ENCODE measurements at places on chromosomes 7 and 10. TPM values are rescaled to one million over a fixed set of nuclear protein-coding genes. Genes with fewer than 3 reads are reported as not detected.

DNA sequence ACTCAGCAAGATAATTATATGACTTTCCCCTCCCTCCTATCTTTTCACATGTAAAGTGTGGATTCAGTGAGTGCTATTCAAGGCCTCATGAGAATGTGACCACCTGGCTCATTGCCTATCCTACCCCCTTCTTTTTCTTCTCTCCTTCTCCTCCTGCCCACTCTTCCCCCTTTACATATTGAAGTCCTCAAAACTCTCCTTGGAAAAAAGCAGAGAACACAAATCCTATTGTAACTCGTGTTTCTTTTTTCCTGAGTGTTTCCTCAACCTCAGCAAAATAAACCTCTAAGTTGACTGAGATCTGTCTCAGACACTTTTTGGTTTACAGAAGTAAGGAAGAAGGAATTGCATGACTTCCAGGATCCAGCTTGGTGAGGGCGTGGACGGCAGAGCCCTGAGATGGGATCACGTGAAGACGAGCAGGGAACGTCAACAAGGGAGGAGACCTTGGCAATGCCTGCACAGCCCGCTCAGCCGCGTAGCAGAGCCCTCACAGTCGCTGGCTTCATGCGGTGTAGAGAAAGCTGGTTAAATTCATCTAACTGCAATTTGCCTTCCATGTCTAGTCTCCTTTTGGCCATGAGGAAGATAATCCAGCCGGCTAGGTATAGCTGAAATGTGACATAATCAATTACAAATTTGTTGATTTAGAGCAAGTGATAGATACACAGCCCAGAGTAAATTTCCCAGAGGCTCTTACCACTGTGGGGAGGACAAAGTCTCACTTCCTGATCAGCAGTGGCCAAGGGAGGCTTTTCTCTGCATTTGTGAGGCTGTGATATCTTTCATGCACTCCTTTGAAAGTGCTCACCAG lies 75.7 kb downstream of the LYZL2 start:
- DNase-seq, result peak; percentile 75

DNA sequence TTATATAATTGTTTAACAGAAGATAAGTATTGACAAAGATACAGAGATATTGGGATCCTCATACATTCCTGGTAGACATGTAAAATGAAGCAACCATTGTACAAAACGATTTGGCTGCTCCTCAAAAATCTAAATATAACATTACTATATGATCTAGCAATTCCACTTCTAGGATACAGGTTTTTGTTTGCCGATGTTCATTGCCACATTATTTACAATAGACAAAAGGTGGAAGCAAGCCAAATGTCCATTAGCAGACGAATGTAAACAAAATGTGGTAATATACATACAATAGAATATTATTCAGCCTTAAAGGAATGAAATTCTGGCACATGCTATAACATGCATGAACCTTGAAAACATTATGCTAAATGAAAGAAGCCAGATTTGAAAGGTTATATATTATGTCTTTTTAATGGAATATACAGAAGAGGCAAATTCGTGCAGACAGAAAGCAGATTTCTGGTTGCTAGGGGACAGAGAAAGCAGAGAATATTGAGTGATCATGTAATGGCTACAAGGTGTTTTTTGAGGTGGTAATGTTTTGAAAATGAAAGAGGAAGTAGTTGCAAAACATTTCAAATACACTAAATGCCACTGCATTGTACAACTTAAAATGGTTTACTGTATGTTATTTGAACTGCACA lies 44.9 kb downstream of the POLR1F start:
- no peak for DNase-seq

- peak; percentile 41 for DNase-seq
These were observed at the start of gene ABCB1 for GRCh38 chr7:87600130-87601124. Gene ABCB1, minus strand, starts transcription at chr7:87600884. Its CDS starts 700 bp downstream, at chr7:87600184.

GRCh38 chr7:130878785-130879184 lies 144.8 kb upstream of the KLF14 start:
- DNase-seq, result no peak

DNA sequence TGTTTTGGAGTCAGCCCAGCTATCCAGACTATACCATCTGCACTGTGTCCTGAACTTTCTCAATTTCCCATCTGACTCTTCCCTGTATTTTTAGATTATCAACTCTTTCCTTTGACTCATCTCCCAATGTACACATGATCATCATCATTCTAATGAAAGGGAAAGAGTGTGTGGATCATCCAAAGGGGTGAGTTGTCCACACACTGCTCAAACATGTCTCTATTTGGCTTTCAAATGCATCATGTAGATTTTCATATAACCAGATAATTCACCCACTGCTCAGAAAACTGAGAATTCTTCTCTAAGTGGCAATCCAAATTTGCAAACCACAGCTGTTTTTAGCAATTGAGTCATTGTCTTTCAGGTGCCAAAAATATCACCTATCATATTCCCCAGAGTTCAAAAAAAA lies 190.2 kb upstream of the HPS1 start:
- DNase-seq, result no peak

The SORCS3 gene
- polyA plus RNA-seq, result not detected

The SLC39A12 gene
- polyA plus RNA-seq, result not detected

The KLLN gene
- 0.26 TPM for polyA plus RNA-seq

GRCh38 chr10:21531164-21531563 lies 2.9 kb upstream of the MLLT10 start:
- DNase-seq, result no peak

- no peak for DNase-seq
These were observed 171.2 kb downstream of the EBF3 start for GRCh38 chr10:129792864-129793263.

GRCh38 chr10:63468947-63469346 lies 3.2 kb upstream of the JMJD1C start:
- no peak for DNase-seq

The SMKR1 gene
- polyA plus RNA-seq, result 0.29 TPM

GRCh38 chr10:44564790-44565189 lies 179.9 kb upstream of the CXCL12 start:
- no peak for DNase-seq

DNA sequence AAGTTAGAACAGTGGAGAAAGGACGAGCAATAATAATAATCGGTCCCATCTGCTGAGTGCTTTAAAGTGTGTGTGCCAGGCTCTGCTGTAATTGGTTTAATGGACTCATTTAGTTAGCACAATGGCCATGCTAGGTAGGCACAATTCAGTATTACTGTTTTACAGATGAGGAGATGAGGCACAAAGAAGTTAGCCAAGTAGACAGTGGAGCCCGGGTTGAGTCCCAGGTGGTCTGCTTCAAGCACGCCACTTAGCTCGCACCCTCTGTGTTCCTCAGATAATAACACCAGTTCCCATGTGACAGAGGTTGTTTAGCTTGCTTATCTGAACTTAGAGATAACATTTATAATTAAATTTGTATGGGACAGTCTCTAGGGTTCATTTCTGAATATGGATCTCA lies 101.6 kb upstream of the GJD4 start:
- no peak for DNase-seq

- DNase-seq, result no peak
These were observed 89.7 kb upstream of the ZPBP start for GRCh38 chr7:50182759-50183158.

The EBF3 gene
- polyA plus RNA-seq, result 4.3 TPM

DNA sequence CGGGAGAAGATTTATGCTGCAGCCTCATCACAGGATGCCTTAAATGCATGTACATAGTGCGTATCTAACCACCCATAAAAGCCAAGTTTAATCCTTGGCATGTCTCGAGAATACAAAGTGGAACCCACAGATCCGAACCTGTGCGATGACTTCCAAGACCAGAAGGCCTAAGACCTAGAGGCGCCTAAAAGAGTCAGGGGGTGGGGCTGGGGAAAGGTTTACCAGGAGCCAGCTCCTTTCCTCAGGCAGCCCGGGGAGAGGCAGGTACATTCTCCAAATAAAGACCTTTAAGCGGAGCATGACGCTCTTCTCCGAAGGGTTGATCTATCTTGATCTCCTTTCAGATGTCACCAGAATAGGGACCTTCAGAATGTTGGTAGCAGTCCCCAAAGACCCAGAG lies 9.7 kb downstream of the SP8 start:
- no peak for DNase-seq

- peak; percentile 48 for DNase-seq
These were observed 40.3 kb upstream of the PSMG3 start for GRCh38 chr7:1610013-1610677.

DNA sequence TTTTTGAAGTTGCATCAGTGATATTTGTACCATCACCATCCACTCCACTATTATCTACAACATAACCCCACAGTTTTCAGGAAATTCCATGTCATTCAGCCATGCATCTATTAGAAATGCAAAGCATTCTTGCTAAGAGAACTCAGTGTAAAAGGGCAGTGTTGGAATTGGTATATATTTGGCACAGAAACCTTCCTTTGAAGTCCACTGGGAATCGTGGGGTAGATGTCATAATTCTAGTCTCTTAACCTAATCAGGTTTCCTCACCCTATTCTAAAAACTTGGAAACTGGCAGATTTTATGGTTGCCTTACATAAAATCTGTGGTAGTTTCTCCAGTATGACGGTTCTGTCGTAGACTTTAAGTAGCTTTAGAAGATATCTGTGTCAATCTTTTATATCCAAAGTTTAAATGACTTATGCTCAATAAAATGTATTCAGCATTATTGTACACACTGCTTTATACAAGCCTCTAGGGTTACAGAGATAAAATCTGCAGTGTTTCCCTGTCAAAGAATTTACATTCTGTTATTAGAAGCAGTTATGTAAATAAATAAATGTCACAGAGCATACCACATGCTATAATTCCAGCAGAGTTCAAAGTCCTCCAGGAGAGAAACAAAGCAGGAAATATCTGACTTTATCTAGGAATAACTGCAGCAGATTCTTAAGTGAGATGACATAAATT lies 704.4 kb upstream of the CELF2 start:
- DNase-seq, result no peak

The KIF5B gene
- 65.6 TPM for polyA plus RNA-seq

- no peak for DNase-seq
These were observed 20.8 kb downstream of the GHRHR start for GRCh38 chr7:30984359-30985107.

DNA sequence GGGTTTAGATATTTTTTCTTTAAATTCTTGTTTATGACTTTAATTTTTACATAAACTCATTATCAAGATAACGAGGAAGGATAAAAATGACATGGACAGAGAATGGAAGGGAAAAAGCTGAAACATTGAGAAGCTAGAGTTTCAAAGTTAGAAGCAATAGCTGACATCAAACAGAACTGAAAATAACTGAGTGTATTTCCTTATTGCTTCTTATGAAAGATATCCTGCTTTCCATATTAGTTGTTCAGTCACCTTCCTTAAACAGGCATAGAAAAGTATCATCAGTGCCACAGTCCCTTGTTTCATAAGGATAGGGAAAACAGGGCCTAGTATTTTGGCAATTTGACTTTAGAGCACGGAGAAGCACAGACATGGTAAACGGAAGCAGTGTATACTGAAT lies 460.5 kb upstream of the GHITM start:
- DNase-seq, result no peak

The PLA2G12B gene
- polyA plus RNA-seq, result not detected

DNA sequence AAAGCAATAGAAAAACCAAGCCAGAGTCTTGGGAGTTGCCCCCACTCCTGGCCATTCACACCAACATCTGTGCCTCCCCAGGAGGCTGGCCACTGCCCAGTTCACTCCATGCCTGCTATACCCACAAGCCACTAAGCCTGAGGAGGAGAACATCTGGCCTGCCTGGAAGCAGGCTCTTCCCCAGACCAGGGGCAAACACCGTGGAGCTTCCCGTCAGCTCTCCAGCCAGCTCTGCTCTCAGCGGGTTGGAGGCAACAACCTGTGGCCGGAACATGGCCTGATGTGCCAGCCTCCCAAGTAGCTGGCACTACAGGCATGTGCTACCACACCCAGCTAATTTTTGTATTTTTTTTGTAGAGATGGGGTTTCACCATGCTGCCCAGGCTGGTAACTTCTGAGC lies 9.1 kb upstream of the PTPRN2 start:
- DNase-seq, result no peak

DNA sequence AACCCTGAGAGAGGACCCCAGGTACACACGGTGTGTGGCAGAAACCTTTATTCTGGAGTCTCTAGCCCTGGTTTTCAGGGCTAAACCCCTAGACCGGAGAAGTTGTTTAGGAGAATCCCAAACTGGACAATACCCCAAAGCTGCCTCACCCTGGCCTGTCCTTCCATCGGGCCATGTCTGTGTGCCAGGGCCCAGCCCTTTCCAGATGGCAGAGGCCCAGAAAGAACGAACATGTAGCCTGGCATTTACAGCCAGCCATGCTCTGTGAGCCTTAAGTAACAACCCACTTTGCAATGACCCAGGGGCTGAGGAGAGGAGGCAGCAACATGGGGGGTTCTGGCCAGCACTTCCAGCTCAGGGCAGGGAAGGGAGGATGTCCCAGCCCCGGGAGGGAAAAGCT lies 142.1 kb downstream of the NEURL1 start:
- DNase-seq, result no peak

The TDRD1 gene
- 0.27 TPM for polyA plus RNA-seq
